CD4-positive, alpha-beta T cell treated with Interleukin-1 beta for 1 hour (primary cell): ENCODE measurements at places on chromosomes 6 and 20.

DNA sequence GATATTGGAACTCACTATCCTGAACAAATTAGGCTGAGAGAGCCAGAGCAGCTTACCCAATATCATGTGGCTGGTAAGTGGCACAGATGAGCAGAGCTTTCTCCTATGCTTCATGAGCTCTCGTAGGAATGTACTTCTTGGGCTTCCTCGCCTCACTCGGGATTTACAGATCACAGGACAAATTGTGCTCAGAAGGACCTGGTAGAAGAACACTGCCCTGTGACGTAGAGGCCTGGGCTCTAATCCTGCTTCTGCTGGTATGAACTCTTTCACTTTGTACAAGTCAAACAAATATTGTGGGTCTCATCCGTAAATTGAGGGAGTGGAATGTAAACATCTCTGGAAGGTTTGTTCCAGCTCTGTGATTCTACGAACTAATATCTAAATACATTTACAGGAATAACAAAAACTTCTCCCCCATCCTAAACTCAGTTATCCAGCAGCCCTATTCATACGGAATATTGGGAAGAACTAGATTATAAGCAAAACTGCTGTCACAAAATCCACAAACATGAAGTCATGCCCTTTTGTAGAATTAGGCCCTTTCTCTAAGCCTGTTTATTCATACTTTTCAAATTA is 187.6 kb downstream of the CLIC5 start:
- DNase-seq: no peak

GRCh38 chr20:50460115-50460607 is 50.0 kb upstream of the PTPN1 start:
- no peak for DNase-seq

DNA sequence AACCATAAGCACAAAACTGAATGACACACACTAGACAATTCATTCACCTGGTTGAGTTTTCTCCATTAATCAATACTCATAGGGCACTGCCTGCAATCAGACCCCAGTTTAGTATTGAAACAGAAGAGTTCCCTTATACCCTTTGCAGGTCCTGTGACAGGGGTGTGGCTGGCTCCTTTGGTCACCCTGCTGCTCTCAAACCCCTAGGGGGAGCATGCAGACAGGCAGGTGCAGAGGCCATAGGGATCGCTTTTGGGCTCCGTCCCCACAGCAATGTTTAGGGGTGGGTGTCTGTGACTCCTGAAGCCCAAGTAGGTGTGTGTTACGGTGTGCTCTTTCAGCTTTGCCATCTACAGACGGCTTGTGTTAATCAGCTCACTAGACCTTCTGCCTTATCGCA is 210.4 kb downstream of the CENPW start:
- no peak for DNase-seq

- no peak for DNase-seq
Measured at GRCh38 chr6:107654764-107655163, 164.8 kb downstream of the SOBP start.

DNA sequence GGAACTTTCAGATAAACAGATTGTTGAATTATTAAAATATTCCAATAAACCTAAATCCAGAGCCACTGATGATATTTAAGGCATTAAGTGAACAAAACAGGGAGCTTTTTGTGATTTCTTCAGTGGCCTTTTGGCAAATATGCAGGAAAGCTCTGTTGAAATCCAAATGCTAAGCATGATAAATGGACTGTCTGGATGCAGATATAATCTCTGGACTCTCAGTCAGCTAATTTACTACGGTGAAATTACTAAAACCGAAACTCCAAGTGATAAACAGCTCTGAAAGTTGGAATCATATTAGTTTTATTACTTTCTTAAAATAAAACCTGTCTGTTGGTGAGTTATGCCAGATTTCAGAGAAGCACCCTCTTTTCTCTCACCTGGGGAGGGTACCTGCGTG is 120.3 kb downstream of the IMPG1 start:
- DNase-seq: no peak

- no peak for DNase-seq
Measured at GRCh38 chr6:135922174-135922573, 70.7 kb downstream of the PDE7B start.

DNA sequence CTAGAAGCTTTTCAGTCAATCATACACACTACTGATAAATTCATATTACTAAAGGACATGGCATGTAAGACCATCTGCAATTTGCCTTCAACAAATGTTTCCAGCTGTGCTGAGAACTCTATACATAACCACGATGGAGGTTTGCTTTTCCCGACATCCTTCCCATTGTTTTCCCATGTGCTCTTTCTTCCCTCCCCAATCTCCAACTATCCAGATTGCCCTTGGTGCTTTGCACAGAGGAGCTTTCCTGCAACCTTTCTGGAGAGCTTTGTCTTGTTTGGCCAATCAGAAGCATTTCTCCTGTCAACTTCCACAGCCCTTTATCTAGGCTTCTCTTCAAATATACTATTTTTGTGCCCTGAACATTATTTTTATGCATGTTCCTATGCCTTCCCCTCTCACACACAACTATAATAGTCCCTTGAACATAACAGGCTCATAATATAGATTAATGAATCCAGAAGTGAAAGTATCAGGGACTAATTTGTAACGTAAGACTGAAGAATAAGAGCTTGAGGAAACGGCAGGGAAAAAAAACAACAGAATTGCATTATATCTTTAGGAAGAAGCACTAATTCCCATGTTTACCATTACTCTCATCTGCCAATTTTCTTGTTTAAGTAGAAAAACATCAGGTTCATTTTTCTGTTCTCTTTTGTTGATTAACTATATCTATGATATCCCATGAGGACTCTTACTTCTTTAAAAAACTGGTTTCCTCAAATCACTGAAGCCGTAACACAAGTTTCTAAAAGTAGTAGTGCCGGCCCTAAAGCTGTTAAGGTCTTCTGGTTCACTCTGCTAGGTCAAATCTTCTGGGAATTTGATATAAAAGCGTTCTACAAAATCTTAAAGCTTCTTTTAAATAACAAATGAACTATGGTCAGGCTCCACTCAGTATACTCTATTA is 20.1 kb downstream of the SMLR1 start:
- no peak for DNase-seq

- no peak for DNase-seq
Measured at GRCh38 chr20:9447182-9447581, 67.2 kb upstream of the LAMP5 start.

- no peak for DNase-seq
Measured at GRCh38 chr20:50013976-50014375, 31.2 kb downstream of the SNAI1 start.

- no peak for DNase-seq
Measured at GRCh38 chr6:99114769-99115406, 167.1 kb upstream of the FBXL4 start.

DNA sequence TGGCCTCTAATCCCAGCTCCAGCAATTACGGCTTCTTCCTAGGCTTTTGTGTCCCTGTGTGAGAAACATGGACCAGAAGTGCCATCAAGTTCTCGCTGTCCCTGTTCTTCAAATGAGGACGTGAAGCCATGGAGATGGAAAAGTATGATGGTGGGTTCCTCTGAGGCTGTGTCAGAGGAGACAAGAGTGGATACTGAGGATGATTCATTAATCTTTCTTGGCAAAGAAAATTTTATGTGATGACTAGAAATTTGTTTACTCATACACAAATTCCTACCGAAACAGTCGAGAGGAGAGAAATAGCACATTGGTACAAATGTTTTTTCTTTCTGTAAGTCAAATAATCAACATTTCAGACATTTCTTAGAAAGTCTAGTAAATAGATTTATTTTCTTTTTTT is 35.0 kb upstream of the PNRC1 start:
- DNase-seq: no peak

DNA sequence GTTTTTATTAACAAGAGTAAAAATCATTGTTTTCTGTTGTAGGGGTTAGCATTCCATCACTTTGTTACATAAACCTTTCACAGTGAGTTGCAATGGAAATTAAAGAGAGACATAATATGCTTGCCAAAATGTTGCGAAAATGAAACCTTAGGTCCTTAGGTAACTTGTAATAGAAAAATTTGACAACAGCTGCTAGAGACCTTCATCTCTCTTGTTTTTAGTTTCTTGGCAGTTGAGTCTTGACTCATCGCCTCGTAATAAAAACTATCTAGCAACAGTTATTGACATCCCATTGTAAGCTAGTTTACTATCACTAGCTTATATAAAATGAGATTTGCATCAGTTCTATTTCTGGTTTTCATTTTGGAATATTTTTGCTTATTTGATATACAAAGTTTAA is 179.0 kb upstream of the MMS22L start:
- no peak for DNase-seq

DNA sequence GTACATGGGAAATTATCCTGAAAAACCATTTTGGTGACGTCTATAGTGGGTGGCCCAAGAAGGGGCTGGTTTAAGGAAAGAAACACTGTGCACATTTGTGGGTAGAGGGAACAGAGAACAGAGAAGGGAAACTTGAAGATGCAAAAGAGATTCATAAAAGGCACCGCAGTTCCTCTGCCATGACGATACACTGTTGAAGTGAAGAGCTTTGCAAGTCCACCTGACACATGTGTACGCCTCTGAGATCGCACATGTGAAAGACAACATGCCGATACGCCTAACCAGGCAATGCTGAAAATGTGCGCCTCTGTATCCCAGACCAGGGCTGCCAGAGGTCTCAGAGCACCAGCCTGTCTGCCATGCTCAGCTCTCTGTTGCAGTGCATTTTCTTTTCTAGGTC is 180.9 kb downstream of the KIF16B start:
- no peak for DNase-seq

DNA sequence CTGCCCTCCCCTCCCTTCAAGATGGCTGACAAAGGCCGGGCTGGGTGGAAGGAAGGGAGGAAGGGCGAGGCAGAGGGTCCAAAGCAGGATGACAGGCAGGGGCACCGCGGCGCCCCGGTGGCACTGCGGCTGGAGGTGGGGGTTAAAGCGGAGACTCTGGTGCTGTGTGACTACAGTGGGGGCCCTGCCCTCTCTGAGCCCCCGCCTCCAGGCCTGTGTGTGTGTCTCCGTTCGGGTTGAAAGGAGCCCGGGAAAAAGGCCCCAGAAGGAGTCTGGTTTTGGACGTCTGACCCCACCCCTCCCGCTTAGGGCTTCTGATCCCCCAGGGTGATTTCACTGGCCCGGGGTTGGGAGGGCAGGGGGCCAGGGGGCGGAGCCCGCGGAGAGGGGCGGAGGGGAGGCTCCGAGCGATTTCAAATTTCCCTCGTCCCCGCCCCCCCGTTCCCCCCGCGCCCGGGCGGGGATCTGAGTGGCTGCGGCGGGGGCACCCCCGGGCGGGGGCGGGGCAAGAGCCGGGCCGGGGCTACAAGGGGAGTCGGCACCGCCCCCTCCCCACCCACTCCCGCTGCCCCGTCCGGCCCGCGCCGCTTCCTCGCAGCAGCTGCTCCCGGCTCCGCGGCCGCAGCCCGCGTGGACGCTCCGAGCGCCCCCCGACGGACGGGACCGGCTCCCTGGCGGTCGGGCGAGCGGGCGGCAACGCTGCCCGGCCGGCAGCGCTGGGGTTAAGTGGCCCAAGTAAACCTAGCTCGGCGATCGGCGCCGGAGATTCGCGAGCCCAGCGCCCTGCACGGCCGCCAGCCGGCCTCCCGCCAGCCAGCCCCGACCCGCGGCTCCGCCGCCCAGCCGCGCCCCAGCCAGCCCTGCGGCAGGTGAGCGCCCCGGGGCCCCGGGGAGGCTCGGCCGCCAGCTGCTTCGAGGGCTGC is at the start of gene DNMT3B:
DNMT3B (plus strand) TSS at position 555 of the 923 bp plus-strand sequence. CDS start 17,939 bp downstream, outside the sequence.
- DNase-seq: peak; percentile 73

DNA sequence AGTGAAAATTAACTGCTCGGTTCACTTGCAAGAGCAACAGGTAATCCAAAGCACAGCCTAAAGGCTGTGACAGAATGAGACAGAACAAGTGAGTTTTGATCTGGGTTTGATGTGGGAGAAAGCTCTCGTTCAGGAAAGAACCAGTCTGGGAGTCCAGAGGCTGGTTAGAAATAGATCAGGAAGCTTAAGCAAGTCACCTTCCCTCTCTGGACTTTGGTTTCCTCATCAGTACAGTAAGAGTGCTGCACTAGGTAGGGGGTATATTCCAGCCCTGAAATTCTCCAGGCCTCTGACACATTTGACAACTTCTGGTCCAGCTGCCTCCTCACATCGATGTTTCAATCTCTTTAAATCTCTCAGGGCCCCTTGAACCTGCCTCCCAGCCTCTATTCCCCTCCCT is 33.7 kb upstream of the MDGA1 start:
- DNase-seq: no peak

GRCh38 chr6:38495518-38495917 is 144.2 kb downstream of the BTBD9 start:
- DNase-seq: no peak

DNA sequence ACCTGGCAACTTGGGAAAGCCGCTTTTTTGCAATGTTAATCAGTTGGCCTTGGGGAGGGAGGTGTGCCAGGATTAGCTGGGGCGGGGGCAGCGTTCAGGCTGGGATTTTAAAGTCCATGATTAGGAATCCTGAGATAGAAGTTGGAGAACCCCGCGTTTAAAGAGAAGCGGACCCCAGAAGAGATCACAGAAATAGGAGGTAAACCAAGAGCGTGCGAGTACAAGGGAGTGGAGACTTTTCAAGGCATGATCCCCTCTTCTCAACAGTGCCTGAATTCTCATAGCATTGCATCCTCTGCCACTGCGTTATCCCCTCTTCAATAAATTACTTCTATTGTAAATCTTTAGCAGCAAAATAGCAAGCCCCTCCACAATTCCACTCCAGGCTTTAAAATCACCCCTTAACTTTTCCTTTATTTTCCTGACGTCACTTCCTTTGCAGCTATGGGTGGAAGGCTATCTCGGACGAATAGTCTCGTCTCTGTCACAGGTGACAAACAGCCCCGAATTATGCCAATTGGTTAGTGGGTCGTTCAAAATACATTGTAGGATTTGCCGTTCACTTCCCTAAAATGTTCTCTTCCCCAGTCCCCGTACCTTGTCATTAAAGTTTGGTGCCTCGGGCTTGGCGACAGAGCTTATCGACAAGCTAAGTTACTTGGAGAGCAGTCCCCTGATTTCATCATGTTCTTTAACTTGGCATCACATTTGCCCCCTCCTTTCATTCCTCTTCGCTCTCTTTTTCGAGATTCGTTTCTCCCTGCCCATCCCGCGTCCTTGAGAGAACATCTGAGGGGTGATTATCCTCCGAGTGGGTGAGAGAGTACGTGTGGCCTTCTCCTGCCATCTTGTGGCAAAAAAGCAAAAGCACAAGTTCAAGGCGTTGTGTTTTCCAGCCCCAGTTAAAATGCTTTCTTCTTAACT is 17.1 kb downstream of the OR2B2 start:
- DNase-seq: peak; percentile 81

DNA sequence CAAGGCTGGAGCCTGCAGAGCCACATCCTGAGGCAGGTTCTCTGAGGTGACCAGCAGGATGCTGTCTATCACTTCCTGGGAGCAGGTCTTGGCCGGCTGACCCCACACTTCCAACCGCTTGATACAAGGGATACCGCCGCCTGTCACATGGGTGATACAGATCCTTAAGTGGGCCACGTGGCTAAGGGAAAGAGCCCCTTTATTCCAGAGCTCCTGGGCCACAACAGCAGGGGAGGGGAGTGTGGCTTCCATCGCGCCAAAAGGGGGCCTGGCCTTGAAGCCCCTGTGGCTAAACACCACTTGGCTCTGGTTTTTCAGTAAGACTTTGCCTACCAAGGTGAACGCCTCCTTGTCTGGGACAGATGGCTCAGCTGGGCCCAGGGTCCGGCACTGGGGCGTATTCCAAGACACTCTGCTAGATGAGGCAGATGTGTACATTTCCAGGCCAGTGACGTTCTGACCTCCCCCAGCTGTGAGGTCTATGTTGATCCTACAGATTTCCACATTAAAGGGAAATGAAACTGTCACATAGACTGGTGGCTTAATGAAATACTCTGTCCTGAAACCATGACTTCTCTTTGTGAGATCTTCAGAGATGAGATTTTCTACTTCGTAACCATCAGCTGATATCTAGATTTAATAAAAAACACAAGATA is 37.6 kb upstream of the AVP start:
- no peak for DNase-seq

GRCh38 chr6:33984466-33985312 is 161.2 kb downstream of the GRM4 start:
- DNase-seq: no peak
